ENCODE measurements at places on chromosomes 12 and 14. TPM values are rescaled to one million over a fixed set of nuclear protein-coding genes. Genes with fewer than 3 reads are reported as not detected.

Gene KLHL33
- 0.27 TPM for total RNA-seq

DNA sequence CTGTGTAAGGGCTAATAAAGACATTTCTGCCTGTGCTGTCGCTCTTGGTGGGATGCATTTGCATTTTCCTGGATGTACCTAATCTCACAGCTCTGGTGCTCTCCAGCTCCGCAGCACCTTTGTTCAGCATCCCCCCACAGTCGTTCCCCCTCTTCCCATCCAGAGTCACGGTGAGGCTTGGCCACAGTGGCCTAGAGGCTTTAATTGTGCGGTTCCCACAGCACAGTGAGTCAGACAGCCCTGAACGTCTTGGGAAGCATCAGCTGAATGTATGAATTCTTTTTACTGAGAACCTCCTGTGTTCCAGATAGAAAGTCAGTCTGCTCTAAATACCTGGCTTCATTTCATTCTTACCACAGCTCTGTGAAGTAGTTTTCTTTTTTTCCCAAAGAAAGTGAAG, 28.7 kb downstream of the MLXIP start:
- ATAC-seq = no peak

DNA sequence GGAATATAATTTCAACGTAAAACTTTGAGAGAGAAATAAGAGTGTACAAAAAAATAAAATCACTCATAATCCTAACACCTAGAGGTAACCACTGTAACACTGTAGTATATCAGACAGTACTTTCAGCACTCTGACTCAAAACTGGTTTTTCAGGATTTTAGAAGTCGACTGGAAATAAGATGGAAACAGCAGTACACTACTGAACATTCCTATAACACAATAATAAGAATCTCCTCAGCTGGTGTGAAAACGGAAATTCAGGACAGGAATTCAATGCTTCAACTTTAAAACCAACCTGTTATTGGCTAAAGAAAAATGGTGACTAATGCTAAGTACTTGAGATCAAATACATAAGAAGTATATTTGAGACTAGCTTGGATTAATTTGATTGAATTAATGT, 12.3 kb upstream of the PITPNM2 start:
- ATAC-seq = no peak

Gene ST8SIA1
- 17.7 TPM for total RNA-seq

GRCh38 chr14:79016828-79017505, 846.8 kb downstream of the NRXN3 start:
- no peak for ATAC-seq

DNA sequence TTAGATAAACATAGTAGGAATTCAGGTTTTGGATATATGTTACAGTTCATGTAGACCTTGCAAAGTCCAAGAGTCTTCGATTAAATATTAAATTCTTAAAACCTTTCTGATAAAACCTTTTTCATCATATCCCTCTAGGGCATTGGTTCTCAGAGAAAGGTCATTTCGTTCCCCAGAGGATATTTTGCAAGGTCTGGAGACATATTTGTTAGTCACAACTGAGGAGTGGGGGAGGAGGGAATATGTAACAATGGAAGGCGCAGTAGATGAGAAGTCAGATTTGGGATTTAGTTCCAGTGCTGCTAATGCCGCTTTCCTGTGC, 5.3 kb downstream of the TMEM253 start:
- no peak for ATAC-seq

DNA sequence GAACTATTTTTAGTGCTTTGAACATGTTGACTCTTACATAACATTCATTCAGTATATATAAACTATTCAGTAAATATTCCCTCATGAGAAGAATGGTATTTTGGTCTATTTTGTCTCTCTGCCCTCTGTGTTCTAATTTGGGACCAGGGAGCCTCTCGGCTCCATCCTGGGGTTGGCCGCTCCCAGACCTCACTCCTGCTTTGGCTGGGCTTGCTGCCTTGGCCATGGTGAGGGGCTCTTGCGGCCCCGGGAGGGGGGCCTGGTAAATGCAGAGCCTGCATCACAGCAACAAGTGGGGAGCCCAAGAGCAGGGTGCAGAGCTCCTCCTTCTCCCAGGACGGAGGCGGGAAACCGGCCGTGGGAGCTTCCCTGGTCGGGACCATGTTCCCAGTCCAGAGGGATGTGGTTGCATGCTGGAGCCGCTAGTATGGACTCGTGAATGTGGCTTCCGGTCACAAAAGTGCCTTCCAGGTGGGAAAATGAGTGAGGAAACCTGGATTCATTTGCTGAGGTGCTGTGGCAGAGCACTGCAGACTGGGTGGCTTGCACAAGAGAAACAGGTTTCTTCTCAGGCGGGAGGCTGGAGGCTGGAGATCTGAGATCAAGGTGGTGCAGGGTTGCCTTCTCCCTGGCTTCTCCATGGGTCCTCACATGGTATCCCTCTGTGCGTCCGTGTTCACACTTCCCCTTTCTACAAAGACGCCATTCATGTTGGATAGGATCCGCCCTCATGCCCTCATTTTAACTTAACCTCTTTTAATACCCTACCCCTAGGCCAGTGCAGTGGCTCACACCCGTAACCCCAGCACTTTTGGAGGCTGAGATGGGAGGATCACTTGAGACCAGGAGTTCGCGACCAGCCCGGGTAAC, 250.2 kb downstream of the CACNA1C start:
- ATAC-seq = no peak
